T1000 (cell line): ENCODE measurements at places on chromosomes 11 and 22.
A peak's percentile ranks its signal among the peaks of the same experiment; 100 is the strongest.

- DNase-seq: no peak
Observed at GRCh38 chr11:117195761-117196160, 3.4 kb upstream of the TAGLN start.

DNA sequence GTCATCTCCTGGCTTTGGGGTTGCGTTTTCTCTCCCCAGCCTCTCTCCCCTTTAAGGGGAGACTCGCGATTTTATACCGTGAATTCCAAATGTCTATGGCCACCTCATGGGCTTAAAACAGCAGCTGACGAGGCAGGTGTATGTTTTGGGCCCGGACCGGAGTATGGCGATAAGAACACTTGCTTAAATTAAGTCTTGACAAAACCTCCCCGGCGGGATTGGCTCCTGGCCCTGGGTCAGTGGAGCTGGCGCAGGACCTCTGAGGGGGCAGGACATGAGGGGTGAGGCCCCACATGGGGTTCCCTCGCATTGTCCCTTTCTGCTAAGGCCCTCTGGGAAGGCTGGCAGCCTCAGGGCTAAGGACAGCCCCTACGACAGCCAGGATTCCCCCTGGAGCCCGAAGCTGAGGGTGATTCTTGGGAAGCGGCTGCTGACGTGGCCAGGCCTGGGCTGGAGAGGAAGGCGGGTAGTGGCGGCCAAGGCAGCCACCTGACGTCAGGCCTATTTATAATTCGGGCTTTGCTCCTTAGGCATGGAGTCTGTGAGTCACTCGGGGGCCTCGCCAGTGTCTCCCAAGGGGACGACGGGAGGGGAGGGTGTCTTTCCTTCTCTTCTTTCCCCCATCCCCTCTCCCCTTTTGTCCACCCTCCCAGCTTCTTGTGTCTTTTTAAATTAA, 12.7 kb downstream of the MYO18B start:
- peak; percentile 54 for DNase-seq

DNA sequence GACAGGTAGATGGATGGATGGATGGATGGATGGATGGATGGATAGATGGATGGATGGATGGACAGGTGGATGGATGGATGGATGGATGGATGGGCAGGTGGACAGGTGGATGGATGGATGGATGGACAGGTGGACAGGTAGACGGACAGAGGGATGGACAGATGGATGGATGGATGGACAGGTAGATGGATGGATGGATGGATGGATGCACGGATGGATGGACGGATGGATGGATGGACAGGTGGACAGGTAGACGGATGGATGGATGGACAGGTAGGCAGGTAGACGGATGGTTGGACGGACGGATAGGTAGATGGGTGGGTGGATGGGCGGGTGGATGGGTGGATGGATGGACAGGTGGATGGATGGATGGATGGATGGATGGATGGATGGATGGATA, 24.3 kb downstream of the PDGFB start:
- no peak for DNase-seq

GRCh38 chr11:57316017-57316416, 8.7 kb downstream of the TNKS1BP1 start:
- DNase-seq: no peak

DNA sequence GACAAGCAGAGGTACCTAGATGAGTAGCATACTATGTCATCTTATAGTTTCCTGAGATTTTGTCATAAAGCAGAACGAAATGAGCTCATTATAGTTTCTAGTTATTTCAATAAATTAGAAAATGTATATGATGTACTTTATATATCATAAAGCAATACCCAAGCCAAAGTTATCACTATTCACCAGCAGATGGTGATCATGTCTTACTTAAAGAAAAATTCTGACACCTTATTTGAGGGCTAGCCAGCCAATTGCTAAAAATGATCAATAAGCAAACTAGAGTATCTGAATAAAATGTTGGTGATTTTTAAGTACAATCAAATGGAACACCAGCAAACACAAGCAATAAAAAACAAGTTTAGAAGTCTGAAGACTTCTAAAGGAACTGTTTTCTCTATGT, 44.1 kb downstream of the RSF1 start:
- DNase-seq: no peak

GRCh38 chr11:125346179-125346530, 149.9 kb downstream of the FEZ1 start:
- DNase-seq: no peak

DNA sequence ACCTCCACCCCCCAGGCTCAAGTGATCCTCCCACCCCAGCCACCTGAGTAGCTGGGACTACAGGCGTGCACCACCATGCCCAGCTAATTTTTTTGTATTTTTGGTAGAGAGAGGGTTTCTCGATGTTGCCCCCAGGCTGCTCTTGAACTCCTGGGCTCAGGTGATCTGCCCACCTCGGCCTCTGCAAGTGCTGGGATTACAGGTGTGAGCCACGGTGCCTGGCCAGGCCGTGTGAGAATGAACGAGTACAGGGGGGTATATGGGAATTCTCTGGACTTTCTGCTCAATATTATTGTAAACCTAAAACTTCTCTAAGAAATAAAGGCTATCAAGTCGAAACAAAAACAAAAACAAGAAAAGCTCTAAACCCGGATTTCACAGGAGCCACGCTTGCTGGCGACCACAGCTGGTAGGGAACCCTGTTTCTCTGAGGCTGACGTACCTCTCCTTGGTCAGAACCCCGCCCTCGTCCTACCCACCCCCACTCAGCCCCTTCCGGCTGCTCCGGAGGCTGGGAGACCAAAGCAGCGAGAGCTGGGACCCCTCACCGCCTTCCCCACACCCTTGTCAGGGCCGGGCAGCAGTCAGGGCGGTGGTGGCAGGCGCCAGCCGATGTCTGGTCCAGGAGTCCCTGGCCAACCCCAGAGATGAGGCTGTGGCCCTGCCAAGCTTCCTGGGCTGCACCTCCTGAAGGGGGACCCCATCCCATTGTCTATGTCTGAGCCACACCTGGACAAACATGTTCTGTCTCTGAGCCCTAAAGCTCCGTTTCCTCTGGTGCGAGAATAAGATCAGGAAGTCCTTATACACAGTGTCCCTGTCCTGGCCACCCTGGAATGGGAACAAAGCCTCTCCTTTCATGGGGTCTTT, 52.1 kb downstream of the LINC01488 start:
- no peak for DNase-seq

GRCh38 chr11:61004180-61004611, 32.7 kb downstream of the CD6 start:
- no peak for DNase-seq

GRCh38 chr22:38727123-38727522, 21.4 kb downstream of the GTPBP1 start:
- no peak for DNase-seq

- DNase-seq: no peak
Observed at GRCh38 chr11:47983464-47984397, 3.4 kb downstream of the PTPRJ start.

DNA sequence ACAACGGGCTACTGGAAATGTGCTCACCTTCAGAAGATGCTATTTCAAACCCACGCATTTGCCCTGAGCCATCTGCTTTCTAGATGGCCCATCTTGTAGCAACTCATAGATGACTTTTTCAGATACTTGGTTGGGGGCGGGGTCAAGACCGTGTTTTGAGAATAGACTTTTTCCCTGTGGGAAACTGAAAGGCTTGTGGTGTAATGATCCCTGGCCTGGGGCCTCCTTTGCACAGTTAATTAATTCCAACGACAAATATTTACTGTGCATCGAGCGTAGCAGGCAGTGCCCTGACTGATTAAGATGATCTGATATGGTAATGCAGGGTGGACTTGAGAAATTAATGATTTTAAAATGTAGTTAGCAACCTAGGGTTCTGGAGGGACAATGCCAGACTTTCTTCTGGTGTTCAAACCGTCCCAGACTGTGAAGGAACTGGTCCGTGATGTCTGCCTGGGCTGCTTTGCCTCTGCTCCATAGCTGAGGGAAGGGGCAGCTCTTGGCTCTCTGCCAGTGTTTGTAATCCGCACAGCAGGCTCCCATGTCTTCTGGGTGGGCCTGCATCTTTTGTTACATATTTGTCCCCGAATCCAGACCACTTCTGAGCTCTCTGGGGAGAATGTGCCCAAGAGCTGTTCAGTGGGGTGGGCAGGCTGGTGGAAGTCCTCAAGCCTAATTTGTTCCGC, 84.8 kb downstream of the ADAMTS15 start:
- no peak for DNase-seq

DNA sequence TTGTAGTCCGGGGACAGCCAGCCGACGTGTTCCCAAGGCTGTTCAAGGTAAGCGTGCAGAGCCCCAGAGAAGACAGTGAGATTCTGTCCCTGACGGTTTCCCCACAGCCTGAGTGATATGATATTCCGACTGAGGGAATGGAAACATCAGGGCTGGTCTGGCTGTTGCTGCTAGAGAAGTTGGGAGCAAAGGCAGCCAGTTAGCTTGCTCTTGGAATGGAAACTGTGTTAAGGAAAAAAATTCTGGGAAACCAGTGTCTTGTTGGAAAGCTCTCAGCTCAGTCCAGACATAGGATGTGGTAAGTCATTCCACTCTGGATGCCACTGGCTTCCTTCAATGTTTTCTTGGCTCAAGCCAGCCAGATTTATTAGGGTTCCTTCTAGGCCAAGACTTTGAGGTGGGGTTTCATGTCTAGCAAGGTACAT, 8.8 kb downstream of the CRY2 start:
- DNase-seq: no peak

GRCh38 chr11:82586581-82586980, 147.1 kb downstream of the FAM181B start:
- no peak for DNase-seq

DNA sequence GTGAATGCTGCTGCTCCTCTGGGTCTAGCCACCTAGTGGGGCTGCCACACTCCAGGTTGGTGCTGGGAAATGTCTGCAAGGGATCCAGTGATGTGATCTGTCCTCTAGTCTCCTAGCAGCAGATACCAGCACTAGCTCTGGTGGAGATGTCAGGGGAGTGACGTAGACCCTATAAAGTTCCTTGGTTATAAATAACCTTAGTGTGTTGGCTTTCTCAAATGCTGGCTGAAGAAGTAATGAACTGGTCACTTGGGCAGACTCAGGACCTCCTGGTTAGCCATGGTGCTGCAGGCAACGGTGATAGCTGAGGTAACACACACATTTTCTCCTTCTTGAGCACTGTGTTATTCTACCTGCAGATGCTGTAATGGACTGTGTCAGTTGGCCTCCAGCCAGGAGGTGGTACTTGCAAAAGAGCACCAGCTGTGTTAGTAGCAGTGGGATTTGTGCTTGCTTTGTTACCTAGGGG, 35.5 kb downstream of the BBOX1 start:
- DNase-seq: no peak

GRCh38 chr22:46578824-46579561, 41.2 kb upstream of the GRAMD4 start:
- DNase-seq: no peak

DNA sequence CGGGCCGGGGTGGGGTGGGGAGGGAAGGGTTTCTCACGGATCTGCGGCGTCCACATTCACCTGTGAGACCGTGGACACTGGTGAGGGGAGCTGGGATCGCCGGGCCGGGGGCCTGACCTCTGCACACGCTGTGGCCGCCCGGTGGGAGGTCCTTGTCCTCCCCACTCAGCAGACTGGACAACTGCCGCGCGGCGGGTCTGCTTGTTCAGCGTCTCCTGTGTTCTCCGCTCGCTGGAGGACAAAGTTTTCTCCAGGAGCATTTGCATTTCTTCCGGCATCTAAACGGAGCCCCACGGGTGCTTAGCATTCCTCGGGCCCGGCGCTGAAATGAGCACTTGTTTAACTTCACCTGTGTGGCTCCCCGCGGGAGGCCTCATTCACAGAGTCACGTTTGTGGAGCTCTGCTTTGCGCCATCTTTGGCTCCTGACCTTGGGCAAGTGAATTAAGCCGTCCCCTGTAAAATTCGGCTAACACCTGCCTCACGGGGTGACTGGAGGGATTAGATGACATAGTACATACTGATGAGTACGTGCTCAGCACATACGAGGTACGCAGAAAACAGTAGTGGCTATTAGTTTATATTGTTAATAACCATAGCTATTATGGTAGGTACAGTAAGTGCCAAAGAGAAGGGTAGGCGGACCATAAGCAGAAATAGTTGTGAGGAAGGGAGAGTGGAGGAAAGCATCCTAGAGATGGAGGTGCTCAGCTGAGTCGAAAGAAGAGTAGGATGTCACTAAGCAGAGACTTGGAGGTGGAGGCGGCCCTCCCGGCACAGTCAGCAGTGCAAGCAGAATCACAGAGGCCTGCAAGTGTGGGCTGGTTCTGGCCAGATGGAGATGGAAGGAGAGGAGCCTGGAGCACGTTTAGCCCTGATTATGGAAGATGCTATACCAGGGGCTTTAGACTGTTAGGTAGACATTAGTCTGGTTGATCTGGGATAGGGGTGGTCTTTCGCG, 885 bp downstream of the TRMU start:
- DNase-seq: no peak

DNA sequence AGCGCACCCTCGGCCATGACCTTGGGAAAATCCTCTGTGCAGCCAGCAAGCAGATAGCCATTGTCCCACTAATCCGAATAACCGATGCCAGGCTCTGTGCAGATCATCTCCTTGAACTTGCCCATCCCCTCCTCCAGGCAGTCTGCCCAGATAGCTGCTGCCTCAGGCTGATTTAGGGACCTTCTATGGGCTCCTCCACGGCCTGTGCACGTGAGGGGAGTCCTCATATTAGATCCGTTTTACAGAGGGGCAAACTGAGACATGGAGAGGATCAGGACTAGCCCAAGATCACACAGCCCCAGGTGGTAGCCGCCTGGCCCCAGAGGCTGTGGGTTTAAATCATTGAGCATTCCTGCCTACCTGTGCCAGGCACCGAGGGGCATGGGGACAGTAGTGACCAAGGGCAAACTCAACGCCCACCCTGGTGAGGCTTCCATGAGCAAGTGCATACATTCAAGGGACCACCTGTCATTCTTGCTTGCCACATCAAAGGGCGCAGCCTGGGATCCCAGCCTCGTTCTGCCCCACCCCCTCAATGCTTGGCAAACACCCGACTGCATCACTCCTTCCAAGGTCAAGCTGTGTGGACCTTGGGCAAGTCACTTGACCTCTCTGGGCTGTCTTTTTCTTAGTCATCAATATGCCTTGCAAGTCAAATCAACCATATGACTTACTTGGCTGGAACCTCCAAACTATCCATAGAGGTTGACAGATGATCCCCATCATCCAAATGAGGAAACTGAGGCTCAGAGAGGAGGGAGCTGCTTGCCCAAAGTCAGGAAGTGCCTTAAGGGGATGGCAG, 131.6 kb downstream of the MN1 start:
- no peak for DNase-seq

DNA sequence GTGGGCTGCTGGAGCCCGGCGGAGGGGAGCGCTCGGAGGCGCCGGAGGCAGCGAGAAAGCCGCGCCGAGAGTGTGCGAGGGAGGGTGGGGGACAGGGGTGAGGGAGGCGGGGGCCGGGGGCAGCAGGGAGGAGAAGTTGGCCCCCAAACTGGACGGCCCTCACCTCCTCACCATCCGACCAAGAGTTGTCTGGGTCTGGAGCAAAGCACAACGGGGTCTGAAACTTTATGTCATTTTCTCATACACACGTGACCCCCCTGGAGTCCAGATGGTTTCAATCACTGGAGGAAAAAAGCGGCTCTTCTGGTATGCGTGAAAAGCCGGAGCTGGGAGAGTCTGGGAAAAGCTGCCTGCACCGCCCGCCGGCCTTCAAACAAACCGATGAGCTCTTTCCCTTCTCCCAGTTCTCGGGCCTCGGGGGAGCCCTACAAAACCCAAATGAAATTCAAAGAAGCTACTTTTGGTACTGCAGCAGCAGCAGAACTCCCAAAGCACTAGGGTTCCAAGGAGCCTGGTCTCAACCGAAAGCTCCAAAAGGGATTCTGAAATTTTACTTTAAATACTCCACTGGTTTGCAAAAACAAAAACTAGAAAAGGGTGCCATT, 39.7 kb upstream of the AKIP1 start:
- peak; percentile 25 for DNase-seq
